ENCODE measurements at places on chromosomes 11 and 22.

- no peak for DNase-seq
Observed at GRCh38 chr22:24106385-24107381, 74.6 kb upstream of the SUSD2 start.

DNA sequence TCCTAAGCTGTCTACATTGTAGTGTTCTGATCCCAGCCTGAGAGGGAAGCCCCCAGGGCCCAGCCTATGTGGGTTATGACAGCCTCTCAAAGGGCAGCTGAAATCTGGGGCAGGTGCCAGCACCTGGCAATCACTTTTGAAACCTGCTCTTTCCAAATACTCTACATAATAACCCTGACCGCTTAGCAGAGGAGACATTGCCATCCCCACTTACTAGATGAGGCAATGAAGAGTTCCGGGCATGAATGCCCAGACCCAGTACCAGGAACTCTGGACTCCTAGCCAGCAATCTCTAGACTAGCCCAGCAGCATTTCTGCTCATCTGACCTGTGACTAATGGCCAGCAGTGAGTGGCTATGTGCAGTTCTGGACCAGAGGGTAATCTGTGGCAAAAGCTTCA is 412.4 kb upstream of the CADM1 start:
- DNase-seq, result no peak

DNA sequence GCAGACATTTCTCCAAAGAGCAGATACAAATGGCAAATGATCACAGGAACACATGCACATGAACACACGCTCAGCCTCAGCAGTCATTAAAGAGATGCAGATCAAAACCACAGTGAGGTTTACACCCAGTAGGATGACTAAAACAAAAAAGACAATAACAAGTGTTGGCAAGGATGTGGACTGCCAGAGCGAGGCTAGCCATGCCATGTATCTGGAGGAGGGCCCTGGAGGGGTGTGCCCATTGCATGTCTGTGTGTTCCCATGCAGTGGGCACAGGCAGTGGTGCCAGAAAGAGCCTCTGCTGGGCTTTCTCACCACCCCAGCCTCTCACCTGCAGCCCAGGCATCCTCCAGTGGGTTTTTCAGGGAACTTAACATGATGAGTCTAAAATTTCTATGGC is 54.2 kb upstream of the KCNQ1OT1 start:
- no peak for DNase-seq

DNA sequence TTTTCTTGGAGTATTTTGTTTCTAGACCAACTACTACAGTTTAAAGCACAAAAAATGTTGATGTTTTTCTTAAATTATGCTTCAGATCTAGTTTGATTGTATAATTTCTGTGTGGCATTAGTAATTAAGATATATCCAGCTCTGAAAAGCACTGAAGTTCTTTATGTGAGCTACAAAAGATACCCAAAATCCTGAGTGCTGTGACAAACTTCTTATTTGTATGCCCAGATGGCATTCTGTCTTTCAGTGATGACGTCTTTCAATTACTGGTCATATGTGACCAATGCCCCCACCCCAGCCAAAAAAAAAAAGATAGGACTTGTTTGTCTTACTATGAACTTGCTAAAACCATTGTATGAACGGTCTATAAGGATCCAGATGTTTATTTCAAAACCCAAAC is 51.3 kb downstream of the BIRC2 start:
- no peak for DNase-seq

- no peak for DNase-seq
Observed at GRCh38 chr11:127037001-127037400, 36.4 kb upstream of the KIRREL3 start.

GRCh38 chr11:108943853-108944252 is 279.0 kb downstream of the DDX10 start:
- no peak for DNase-seq

- DNase-seq, result no peak
Observed at GRCh38 chr11:14860511-14860910, 31.5 kb downstream of the CYP2R1 start.

GRCh38 chr22:41237707-41238569 is 2.8 kb downstream of the CHADL start:
- DNase-seq, result peak; percentile 58

DNA sequence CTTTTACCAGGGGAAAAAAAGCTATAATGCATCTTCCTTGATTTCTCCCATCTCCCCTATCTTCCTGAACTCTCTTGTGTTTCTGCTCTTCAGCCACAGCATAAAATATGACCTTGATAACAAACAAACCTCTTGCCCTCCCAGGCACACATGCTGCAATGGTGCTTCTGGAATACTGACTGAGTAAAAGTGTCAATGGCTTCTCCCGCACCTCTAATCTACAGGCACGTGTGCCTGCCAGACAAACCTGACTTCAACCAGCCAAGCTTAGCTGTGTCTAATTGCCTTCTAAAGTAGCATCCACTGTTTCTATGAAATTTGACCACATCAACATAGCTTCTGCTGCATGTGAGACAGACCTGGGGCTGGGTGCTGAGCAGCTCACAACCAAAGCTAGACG is 12.7 kb downstream of the OPCML start:
- DNase-seq, result no peak

Measured in stimulated activated CD4-positive, alpha-beta T cell treated with anti-CD3 and anti-CD28 coated beads, Interleukin-1b, Interleukin-23, amount 100 ng/mL, for 1 hour (primary cell).